ENCODE measurements at places on chromosomes 7 and 10. TPM values are rescaled to one million over a fixed set of nuclear protein-coding genes. Genes with fewer than 3 reads are reported as not detected.

The FAM25C gene
- total RNA-seq, result not detected

GRCh38 chr7:68158686-68159295 is 1162.2 kb downstream of the TYW1 start:
- H3K27ac ChIP-seq, result no peak overlapping the region
- H3K27me3 ChIP-seq, result no peaks in the 10 kb centered on the region
- no peak overlapping the region for H3K4me3 ChIP-seq
- no peak for DNase-seq
- no peaks in the 10 kb centered on the region for H3K4me1 ChIP-seq

The SPAM1 gene
- not detected for total RNA-seq

- no peaks in the 10 kb centered on the region for H3K27me3 ChIP-seq
- no peak for DNase-seq
- peaks cover 5% of the 10 kb centered on the region for H3K36me3 ChIP-seq
Measured at GRCh38 chr10:99965700-99966099, 44.0 kb downstream of the DNMBP start.

GRCh38 chr10:95097805-95098204 is 28.5 kb upstream of the CYP2C8 start:
- no peaks in the 10 kb centered on the region for H3K4me1 ChIP-seq
- no peaks in the 10 kb centered on the region for H3K27me3 ChIP-seq
- no peak overlapping the region for H3K4me3 ChIP-seq
- no peaks in the 10 kb centered on the region for H3K36me3 ChIP-seq

DNA sequence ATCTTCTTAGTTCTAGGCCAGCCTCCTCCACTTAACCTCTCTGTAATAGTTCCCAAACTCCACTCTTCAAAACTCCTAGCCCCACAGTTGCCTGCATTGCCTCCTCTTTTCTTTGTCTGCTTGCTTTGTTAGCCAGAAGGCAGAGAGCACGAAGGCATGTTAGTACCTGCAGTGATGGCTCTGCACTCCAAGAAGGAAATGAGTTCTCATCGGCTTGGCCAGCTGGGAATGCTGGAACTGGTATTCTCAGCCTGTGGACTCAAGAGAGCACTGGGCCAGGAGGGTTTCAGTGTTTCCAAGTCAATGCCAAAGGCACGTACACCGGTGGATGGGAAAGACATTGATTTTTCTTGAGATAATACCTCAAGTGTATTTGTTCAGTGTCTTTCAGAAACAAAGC is 66.3 kb upstream of the HABP2 start:
- H3K4me3 ChIP-seq, result no peak overlapping the region
- H3K4me1 ChIP-seq, result no peaks in the 10 kb centered on the region
- peaks cover 7% of the 10 kb centered on the region for H3K27me3 ChIP-seq

DNA sequence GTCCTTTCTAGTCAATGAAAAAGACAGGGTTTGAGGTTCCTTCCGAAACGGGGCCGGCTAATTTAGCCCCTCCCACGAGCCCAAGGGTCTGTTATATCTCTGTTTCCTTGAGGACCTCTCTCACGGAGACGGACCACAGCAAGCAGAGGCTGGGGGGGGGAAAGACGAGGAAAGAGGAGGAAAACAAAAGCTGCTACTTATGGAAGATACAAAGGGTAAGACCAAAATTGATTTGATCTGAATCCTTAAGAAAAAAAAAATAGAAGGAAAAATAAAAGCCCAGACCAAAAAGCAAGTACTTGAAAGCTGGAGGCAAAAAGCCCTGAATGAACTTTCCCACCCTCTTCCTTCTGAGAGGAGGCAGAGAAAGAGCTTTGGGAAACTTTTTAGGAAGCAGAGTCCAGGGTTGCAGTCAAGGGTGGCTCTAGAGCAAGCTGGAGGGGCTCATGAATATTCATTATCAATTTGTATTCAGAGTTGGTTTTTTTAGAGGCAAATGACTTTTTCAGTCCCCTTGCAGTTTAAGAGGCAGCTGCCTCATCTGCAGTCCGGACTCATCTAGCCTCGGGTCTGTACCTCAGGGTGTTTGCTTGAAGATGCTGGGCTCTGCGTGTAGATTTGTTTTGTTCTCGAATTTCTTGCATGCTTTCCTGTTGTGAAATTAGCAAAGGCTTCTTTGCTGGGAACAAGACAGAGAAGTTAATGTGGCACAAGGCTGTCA is at the start of gene ENTPD1:
Gene ENTPD1, plus strand, starts transcription at position 123 of the 721 bp plus-strand sequence. Its CDS starts 77 bp downstream, at position 200.
- H3K27ac ChIP-seq, result peak within 1 kb of the TSS; percentile 34
- peaks cover 6% of the 10 kb centered on the region for H3K4me1 ChIP-seq
- no peak for DNase-seq
- peaks cover 19% of the 10 kb centered on the region for H3K27me3 ChIP-seq
- H3K4me3 ChIP-seq, result peak within 1 kb of the TSS; percentile 58
- H3K36me3 ChIP-seq, result no peaks in the 10 kb centered on the region

The H2BK1 gene
- total RNA-seq, result not detected

- H3K27ac ChIP-seq, result peak overlapping the region; percentile 97
- H3K4me3 ChIP-seq, result peak overlapping the region; percentile 71
- peaks cover 23% of the 10 kb centered on the region for H3K36me3 ChIP-seq
Measured at GRCh38 chr10:80462981-80463741, 9.1 kb downstream of the TSPAN14 start.

The RPP38 gene
- total RNA-seq, result 24.2 TPM

The CRPPA gene
- 1.6 TPM for total RNA-seq

The FXYD4 gene
- not detected for total RNA-seq

GRCh38 chr10:62047960-62048383 is 146.5 kb downstream of the ARID5B start:
- H3K27me3 ChIP-seq, result no peaks in the 10 kb centered on the region
- H3K4me3 ChIP-seq, result peak overlapping the region; percentile 84
- peaks cover 95% of the 10 kb centered on the region for H3K4me1 ChIP-seq
- peak overlapping the region; percentile 95 for H3K27ac ChIP-seq
- peaks cover 66% of the 10 kb centered on the region for H3K36me3 ChIP-seq

GRCh38 chr7:127933146-127933545 is 98.1 kb downstream of the LRRC4 start:
- H3K4me1 ChIP-seq, result peaks cover 4% of the 10 kb centered on the region
- H3K4me3 ChIP-seq, result no peak overlapping the region
- DNase-seq, result no peak
- no peak overlapping the region for H3K27ac ChIP-seq

The GIMAP7 gene
- total RNA-seq, result 29.0 TPM

GRCh38 chr7:66331883-66332282 is 126.7 kb downstream of the TPST1 start:
- H3K27me3 ChIP-seq, result no peaks in the 10 kb centered on the region
- H3K4me3 ChIP-seq, result no peak overlapping the region
- peaks cover 9% of the 10 kb centered on the region for H3K36me3 ChIP-seq
- H3K4me1 ChIP-seq, result no peaks in the 10 kb centered on the region
- no peak for DNase-seq

GRCh38 chr10:11049806-11050205 is 32.1 kb downstream of the CELF2 start:
- H3K4me3 ChIP-seq, result no peak overlapping the region
- H3K36me3 ChIP-seq, result no peaks in the 10 kb centered on the region
- H3K27me3 ChIP-seq, result peaks cover 6% of the 10 kb centered on the region
- no peak overlapping the region for H3K27ac ChIP-seq

- H3K4me3 ChIP-seq, result no peak overlapping the region
- H3K4me1 ChIP-seq, result peaks cover 11% of the 10 kb centered on the region
- no peak for DNase-seq
- no peaks in the 10 kb centered on the region for H3K36me3 ChIP-seq
Measured at GRCh38 chr10:13957856-13958255, 371.1 kb downstream of the PRPF18 start.

The MACC1 gene
- 0.38 TPM for total RNA-seq

DNA sequence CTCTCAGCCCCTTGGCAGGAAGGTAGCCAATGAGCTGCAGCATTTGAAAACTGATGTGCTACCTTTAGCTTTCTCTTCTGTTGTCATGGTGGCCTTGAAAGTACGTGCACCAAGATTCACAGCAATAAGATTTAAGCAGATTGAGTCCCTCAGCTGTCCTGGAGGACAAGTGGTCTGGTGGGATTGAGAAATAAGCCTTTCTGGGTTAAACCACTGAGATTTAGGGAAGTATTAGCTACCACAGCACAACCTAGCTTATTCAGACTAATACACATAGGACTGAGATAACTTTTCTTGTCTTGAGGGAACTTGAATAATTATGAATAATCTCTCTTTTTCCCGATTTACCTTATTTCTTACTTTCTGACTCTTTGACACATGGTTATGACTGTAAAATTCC is 324.0 kb downstream of the PTEN start:
- H3K27me3 ChIP-seq, result no peaks in the 10 kb centered on the region
- no peak overlapping the region for H3K4me3 ChIP-seq
- H3K27ac ChIP-seq, result no peak overlapping the region

- no peak overlapping the region for H3K27ac ChIP-seq
- H3K4me1 ChIP-seq, result peaks cover 4% of the 10 kb centered on the region
- no peaks in the 10 kb centered on the region for H3K36me3 ChIP-seq
- H3K4me3 ChIP-seq, result no peak overlapping the region
- peaks cover 5% of the 10 kb centered on the region for H3K27me3 ChIP-seq
Measured at GRCh38 chr7:100803398-100804161, 23.7 kb downstream of the EPHB4 start.

- no peak overlapping the region for H3K27ac ChIP-seq
- no peak for DNase-seq
- no peaks in the 10 kb centered on the region for H3K36me3 ChIP-seq
- no peak overlapping the region for H3K4me3 ChIP-seq
Measured at GRCh38 chr10:98351831-98352402, 63.1 kb downstream of the PYROXD2 start.

The PON3 gene
- total RNA-seq, result not detected

DNA sequence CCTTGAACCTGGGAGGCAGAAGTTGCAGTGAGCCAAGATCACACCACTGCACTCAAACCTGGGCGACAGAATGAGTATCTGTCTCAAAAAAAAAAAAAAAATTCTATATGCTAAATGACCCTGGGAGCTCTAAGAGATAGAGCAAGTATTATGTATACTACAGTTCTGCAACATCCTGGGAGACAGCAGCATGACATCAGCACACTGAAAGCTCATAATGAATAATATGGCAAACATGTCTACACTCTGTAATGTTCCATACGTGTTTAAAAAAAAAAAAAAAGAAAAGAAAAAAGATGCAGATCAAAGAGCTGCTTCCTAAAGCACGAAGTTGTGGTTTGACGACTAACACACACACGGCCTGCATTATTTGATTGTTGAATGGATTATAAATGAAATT is 72.5 kb downstream of the CUL2 start:
- no peak for DNase-seq
- H3K27me3 ChIP-seq, result no peaks in the 10 kb centered on the region
- no peak overlapping the region for H3K4me3 ChIP-seq
- H3K36me3 ChIP-seq, result peaks cover 22% of the 10 kb centered on the region
- no peak overlapping the region for H3K27ac ChIP-seq

DNA sequence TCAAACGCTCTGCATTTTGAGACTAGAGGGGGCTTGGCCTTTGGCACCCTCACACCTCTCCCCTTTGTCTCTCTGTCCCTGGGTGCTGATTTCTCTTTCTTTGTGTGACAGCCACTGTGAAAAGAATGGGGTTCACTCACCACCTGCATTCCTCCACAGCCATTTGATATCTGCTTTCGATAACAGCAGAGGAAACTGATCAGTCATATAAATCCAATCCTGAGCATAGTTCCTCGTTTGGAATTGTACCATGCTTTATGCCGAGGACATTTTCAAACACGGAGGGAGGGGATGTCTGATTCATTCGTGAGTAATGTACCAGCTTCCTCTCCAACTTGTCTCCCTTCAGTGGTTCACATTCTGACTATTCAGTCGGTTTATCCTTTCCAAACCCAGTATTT is 15.8 kb downstream of the MET start:
- no peak for DNase-seq
- H3K27me3 ChIP-seq, result peaks cover 25% of the 10 kb centered on the region
- no peak overlapping the region for H3K27ac ChIP-seq
- H3K4me1 ChIP-seq, result no peaks in the 10 kb centered on the region
- H3K36me3 ChIP-seq, result no peaks in the 10 kb centered on the region
